ENCODE measurements at places on chromosomes 5 and 9. TPM values are rescaled to one million over a fixed set of nuclear protein-coding genes. Genes with fewer than 3 reads are reported as not detected.

Gene CFAP157
- not detected for total RNA-seq

DNA sequence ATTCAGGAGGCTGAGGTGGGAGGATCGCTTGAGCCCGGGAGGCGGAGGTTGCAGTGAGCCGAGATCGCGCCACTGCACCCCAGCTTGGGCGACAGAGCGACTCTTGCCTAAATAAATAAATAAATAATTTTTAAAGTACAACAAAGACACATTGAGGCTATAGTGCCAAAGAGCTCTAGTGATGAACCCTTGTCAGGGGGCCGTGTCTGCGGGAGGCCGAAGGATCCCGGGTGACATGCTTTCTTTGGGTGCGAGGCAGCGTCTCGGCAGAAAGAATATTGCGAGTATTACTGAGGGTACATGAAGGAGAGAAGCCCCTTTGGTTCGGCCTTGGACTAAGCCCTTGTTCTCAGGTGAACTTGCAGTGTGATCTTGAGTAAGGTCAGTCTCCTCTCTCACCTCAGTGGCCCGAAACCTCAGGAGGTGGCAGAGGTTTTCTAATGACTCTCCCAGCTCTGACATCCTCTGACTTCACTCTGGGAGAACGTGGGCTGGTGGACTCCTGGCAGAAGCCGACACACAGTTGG lies 397 bp upstream of the RECK start:
- H3K4me1 ChIP-seq, result peaks cover 25% of the 10 kb centered on the region
- peaks cover 2% of the 10 kb centered on the region for H3K36me3 ChIP-seq
- peaks cover 21% of the 10 kb centered on the region for H3K27me3 ChIP-seq
- peak overlapping the region; percentile 97 for H3K4me3 ChIP-seq
- peak overlapping the region; percentile 54 for H3K27ac ChIP-seq

- H3K27me3 ChIP-seq, result no peaks in the 10 kb centered on the region
- DNase-seq, result no peak
- peaks cover 82% of the 10 kb centered on the region for H3K4me1 ChIP-seq
Measured at GRCh38 chr5:132434416-132435286, 55.9 kb downstream of the IRF1 start.

Gene PCDHB6
- not detected for total RNA-seq

Data from activated CD4-positive, alpha-beta T cell treated with anti-CD3 and anti-CD28 coated beads, Interleukin-2, amount 10 ng/mL, durations not matched to agents 24 days and 14 days (primary cell).